CD4-positive, alpha-beta T cell treated with Interleukin-21 for 1 hour (primary cell): ENCODE measurements at places on chromosomes 4 and X.

DNA sequence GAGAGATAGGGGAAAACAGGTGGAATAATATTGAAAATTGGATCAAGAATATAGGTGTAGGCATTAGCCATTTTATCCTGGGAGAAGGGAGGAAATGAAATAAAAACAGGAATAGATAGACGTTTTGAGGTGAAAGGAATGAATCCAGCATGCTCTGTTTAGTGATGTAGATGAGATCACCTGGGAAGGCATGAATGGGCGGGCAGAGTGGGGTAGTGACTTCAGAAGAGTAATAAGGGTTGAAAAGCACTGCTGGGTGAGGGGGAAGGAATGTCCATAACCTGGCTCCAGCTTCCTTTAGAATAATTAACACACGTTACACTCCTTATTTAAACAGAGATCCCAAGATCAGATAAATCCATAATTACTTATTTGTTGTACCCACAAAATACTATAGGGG is 191.1 kb upstream of the ANXA3 start:
- no peak for DNase-seq

DNA sequence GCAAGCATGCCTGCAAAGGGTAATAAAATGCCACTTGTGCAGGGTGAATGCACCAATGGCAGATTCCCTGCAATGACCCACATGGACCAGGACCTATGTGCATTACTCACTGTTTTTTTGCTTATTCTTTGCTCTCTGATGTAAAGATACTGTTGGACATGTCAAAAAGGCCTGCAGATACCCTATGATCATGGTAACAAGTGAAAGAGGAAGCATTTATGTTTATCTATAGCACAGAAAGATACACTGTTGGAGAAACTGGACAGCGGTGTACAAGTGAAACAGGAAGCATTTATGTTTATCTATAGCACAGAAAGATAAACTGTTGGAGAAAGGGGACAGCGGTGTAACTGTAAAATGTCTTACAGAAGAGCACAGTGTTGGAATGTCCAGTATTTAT is 127.5 kb downstream of the PAPSS1 start:
- DNase-seq, result no peak

- DNase-seq, result peak; percentile 81
Measured at GRCh38 chr4:38132107-38132673, 172.0 kb downstream of the PTTG2 start.

GRCh38 chrX:12441381-12442128 is 303.3 kb downstream of the FRMPD4 start:
- DNase-seq, result no peak

DNA sequence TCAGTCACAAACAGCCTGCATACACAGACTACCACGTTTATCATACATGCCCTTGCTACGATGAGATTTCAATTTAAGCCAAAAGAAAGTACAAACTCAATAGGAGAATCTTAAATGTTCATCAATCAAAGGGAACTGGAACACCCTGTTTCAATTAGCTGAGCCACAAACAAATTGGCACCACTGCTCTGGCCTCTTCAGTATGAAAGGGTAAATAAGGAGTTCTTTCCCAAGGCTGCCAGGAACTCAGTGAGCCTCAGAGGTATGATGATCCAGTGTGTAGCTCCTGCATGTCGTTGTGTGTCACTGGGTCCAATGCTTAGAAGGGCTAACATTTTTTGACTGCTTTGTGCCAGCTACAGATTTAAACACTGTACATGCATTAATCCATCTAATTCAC is 5.4 kb downstream of the RNF150 start:
- DNase-seq, result no peak

GRCh38 chr4:86118711-86119110 is 241.1 kb downstream of the MAPK10 start:
- no peak for DNase-seq

DNA sequence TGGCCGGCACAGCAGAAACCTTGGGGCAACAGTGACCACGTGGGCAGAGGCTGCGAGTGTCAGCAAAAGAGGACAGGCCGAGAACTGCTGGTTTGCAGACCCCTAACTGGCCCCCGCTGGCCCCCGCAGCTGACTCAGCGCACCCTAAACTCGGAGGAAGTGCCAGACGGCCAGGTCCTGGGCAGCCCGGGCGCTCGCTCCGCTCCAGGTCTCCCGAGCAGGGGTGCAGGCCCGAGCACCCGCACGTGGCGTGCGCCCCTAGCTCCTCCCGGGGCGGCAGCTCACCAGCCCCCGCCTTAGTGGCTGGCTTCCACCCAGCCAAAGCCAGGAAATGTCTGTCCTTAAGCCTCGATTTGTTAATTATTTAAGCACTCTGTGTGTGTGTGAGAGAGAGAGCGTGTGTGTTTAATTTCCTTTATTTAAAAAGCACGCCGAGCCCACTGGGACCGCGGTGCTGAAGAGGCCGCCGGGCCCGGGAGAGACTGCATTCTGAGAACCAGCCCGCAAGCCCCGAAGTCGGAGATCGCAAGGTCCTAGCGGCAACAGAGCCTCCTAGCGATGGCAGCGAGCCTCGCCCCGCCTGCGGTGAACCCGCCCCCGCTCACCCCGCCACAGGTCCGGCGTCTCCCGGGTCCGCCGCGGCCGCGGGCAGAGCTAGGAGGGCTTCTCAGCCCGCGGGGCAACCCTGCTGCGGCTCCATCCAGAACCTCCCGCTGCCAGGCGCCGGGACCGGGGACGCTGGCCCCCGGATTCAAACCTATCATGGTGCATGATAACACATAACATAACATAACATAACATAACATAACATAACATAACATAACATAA is 45.9 kb upstream of the CDKN2AIP start:
- peak; percentile 64 for DNase-seq

- no peak for DNase-seq
Measured at GRCh38 chrX:34848281-34848680, 94.3 kb upstream of the FAM47B start.

- DNase-seq, result no peak
Measured at GRCh38 chr4:107366016-107366735, 330.1 kb upstream of the DKK2 start.

DNA sequence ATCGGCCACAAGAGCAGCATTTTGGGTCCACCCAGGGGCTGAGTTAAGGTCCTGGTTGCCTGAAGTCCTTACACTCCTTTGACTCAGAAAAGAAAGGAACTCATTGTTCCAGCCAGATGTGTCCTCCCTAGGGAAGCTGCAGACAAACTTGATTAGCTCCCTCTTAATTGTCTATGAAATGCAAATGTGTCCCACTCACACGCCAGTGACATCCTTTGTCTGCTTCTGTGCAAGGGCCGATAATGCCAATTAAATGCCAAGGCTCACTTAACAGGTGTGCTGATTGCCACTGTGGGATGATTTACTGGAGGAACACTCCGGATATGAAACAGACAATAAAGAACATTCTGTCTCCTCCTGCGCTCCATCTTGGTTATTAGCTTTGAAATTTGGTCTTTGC is 332.9 kb upstream of the CPEB2 start:
- no peak for DNase-seq

DNA sequence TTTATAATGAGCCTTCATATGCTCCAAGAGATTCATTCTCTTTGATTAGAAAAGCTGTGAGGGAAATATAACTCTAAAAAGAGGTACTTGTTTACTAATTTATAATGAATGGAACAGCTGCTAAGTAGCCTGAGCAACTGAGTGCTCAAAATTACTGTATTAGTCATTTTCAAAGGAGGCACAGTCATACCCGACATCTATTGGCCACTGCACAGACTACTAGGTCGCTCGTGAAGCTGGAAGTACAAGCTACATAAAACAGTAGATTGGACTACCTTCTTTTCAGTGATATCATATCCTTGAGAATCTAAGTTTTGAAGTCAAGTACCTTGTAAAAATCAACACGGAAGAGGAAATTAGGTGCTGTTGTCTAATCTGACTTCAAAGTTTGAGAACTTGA is 52.0 kb upstream of the GLRB start:
- DNase-seq, result no peak

GRCh38 chrX:53266914-53267313 is 14.5 kb downstream of the IQSEC2 start:
- DNase-seq, result no peak

- DNase-seq, result no peak
Measured at GRCh38 chr4:150479657-150480056, 102.3 kb upstream of the MAB21L2 start.

- DNase-seq, result no peak
Measured at GRCh38 chrX:80170581-80170980, 156.0 kb downstream of the TBX22 start.

DNA sequence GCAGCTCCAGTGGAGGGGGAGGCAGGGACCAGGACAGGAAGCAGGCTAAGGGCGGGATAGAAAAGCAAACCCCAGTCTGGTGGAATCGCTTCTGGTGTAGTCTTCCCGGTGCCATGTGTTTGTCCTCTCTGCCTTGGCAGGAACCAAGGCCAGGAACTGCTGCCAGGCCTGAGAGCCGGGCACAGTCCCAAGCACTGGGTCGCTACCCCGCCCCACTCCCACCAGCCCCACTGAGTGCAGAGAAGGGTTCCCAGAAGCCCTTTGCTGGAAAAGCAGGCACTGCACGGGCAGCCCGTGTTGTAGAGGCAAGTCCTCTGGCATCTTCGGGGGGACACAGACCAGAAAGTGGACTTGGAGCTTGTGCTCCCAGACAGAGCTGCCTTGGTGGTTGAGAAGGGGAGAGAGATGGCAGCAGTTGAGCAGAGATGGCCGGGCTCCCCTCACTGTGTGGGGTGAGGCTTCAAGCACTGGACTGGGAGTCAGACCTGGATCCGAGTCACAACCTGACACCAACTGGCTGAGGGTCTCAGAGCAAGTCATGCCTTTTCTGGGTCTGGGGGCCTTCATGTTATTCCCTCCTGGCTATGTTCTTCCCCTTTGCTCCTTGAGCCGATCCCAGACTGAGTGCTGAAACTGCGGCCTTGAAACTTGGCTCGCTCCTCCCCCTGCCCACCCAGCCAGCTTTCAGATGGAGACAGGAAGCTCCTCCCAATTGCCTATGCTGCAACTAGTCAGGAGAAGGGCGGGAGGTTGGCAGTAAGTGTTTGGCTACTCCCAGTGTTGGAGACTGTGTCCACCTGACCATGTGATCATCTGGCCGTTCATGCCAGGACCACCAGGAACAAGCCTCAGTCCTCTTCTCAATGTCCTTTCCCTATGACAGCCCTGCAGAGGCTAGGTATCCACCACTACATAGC is 59.7 kb upstream of the MTM1 start:
- no peak for DNase-seq

GRCh38 chrX:11266573-11267003 is 26.6 kb upstream of the AMELX start:
- no peak for DNase-seq

GRCh38 chr4:173446416-173446815 is 47.5 kb upstream of the SCRG1 start:
- DNase-seq, result no peak

- DNase-seq, result no peak
Measured at GRCh38 chrX:43728966-43729365, 72.9 kb downstream of the MAOA start.

- DNase-seq, result no peak
Measured at GRCh38 chrX:130280901-130281300, 12.2 kb upstream of the ZNF280C start.

DNA sequence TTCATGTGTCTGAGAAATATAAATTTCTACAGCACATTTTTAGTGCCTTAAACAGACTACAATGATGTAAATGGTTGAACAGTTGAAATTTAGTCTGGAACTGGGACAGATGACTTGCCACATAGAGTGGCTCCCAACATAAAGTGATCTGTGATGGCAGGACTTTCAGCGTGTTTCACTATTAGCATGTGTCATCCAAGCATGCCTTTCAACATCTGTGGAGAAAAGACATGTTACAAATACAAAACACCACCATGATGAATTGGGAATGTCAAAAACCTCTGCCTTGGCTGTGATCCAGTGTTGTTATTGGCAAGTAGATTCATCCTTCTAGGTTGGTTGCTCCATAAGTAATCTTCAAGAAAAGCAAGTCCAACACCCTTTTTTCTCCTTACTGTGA is 348.7 kb downstream of the MAPK10 start:
- DNase-seq, result no peak

- no peak for DNase-seq
Measured at GRCh38 chr4:156321203-156321602, 367.5 kb upstream of the CTSO start.

- DNase-seq, result no peak
Measured at GRCh38 chr4:100268789-100269188, 78.5 kb upstream of the DDIT4L start.

- no peak for DNase-seq
Measured at GRCh38 chr4:74369855-74370254, 4.9 kb downstream of the EREG start.

DNA sequence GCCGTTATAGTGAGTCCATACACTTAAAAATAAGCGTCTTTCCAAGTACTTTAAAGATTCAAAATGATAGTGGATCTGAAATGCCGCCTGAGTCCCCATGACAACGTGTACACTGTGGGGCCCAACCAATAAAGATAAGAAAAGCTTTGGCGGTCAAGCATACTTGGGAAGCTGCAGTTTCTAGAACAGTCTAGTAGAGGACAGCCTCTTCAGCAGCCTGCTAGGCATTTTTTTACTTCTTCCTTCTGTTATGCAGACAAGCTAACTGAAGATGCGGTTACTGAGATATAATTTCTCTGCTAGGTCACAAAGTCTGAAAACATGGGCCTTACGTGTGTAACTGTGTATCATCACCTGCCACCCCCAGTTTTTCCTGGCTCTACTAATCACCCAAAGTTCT is 402 bp upstream of the UPRT start:
- DNase-seq, result no peak

DNA sequence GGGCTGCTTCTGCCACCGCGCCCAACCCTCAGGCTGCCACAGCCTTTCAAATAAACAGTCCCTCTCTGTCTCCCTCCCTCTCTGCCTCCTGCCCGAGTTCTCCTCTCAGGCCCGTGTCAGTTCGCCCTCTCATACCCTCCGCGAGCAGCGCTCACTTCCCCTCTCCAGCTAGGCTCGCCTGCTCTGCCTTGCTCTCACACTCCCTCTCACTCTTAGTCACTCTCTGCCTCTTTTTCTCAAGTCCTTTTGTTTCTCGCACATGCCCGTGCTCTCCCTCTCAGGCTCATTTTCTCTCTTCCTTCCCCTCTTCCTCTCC is 3.2 kb downstream of the EFNB1 start:
- no peak for DNase-seq

DNA sequence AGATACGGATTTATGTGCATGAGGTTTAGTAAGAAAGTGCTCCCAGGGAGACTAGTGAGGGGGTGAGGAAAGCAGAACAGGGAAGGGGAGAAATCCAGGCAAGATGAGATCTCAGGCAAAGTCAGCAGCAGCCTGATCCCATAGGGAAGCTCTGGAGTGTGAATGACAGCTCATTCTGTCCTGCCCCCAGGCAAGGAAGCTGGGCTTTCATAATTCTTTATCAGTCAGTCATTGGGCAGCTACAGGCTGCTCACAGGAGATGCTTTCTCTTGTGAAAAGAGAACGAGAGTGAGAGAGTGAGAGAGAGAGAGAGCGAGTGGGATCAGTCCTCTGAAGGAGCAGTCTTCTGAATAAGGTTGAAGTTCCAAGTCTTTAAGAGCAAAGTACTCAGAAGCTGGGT is 48.1 kb downstream of the SRPX start:
- DNase-seq, result no peak

DNA sequence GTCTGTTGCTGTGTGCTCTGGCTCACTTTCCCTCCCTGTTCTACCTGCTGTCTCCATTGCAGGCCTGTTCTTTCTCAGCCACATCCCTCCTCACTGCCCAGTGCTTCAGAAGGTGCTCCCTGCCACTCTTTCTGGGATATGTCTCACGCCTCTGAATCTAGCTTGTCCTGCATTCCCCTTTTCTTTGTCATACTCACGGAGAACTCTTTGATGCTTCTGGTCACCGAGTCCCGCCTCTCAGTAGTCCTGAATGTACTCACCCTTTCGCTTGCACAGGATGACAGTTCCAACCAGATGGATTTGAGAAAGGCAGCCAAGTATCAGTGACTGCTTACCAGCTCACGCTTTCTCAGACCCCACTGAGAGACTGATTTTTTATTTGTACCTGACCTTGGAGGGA is 65.2 kb upstream of the TLR2 start:
- no peak for DNase-seq
